Effector memory CD8-positive, alpha-beta T cell (primary cell): ENCODE measurements at places on chromosomes 4 and X.

DNA sequence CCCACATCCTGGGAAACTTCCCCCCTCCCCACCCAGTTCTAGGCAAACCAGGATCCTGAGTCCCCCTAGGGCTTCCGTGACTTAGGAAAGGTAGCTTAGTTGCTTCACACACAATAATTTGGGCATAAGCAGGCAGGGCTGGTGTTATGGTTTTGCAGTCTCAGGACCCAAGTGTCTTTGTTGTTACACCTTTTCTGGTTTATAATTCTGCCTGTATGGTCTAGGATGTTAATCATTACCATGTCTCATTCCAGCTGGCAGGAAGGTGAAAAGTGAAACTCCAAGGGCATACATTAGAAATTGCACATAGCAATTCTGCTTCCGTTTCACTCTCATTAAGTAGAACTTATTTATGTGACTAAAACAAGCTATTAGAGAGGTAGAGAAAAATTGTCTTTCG is 16.8 kb downstream of the UGT8 start:
- no peak for DNase-seq

DNA sequence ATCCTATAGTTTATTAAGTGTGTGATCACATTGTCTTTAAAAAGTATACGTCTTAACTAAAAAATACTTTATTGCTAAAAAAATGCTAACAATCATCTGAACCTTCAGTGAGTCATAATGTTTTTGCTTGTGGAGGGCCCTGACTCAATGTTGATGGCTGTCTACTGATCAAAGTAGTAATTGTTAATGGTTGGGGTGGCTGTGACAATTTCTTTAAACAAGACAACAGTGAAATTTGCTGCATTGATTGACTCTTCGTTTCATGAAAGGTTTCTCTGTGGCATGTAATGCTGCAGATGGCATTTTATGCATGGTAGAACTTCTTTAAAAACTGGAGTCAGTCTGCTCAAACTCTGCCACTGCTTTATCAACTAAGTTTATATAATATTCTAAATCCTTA is 101.4 kb upstream of the IL15 start:
- no peak for DNase-seq

- no peak for DNase-seq
Measured at GRCh38 chr4:102869569-102870197, 891 bp downstream of the CISD2 start.

DNA sequence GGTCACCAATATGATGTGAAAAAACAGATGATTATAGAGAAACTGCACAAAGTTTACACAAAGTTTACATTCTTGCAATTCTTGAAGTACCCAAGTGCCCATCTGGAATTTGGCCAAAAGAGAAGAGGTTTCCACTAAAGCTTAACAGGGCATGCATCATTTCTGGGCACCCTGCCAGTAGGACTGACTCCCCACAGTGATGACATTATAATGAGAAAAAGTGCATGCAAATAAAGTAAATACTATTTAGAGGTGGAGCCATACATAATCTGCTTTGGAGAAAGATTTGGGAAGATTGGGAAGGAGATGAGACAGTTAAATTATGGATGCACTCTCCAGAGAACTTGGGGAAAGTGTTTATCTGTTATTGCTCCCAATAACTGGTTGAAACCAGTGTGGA is 93.7 kb upstream of the TRPC3 start:
- DNase-seq = no peak

- no peak for DNase-seq
Measured at GRCh38 chrX:17725181-17725580, 12.1 kb upstream of the SCML1 start.

DNA sequence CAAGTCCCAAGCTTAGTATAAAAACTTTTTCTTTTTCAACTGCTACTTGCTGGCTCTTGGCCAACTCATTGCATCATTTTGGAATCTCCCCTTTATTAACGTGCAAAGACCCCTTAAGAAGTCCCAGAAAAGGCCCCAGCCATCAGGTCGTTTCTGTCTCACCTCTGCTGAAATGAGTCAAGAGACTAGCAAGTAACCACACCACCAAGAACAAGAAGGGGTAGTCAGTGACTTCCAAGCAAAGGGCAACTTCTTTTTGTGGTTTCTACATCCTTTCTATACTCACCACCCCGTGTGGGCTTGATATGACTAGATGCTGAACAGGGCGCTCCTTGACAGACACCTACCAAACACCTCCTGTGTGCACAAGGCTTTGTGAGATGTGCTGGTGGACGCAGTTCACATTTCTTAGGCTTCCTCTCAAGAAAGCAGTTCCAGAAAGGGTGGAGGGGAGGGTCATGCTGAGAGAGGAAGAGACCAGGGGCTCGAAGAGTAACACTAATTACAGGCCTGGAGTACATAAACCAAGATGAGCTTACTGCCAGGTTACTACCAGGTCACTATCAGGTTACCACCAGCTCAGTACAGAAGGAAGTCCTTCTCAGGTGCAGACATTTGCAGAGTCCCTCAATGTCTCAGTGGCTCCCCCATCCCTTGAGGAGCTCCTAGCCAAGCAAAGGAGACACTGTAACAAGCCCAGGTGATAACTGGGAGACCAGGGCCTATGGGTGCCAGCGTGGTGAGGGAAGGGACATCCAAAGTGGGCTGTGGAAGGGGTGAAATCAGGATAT is 19.3 kb downstream of the JAKMIP1 start:
- DNase-seq = peak; percentile 57

DNA sequence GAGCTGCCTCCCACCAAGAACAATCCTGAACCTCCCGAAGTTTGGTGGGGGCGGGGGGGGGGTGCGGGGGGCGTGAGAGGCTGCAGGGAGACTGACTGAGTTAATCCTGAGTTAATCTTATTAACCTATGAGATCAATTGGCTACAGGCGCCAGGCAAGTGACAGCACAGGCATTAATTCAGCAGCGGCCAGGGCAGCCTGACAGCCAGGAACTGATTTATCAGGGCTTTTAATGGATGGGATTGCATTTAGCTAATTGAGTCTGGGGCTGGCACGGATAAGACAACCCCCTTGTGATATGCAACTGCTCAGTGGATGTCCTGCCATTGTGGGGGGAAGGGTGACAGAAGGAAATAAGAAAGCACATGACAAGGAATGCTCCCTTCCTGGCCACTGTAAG is 16.3 kb downstream of the RTL5 start:
- no peak for DNase-seq

DNA sequence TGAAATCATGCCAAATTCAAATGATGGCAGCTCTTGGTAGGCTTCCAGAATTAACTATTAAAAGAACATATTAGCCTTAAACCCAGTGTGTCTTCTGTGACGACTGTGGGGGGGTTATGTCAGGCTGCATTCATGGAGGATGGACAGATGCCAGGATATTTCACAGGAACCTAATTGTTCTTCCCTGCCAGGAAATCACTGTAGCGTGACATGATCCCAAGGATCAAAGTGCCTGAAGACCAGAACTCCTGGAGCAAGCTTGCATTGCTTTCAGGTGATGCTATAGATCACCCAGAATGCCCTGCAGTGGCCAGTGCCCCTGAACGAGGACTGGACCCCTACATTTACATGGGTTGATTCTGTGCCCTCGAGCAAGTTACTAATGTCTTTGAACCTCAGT is 1093.0 kb upstream of the TENM3 start:
- DNase-seq = no peak

GRCh38 chrX:113892891-113893290 is 691.0 kb upstream of the HTR2C start:
- DNase-seq = no peak

- DNase-seq = no peak
Measured at GRCh38 chr4:7301126-7301785, 108.9 kb downstream of the SORCS2 start.

DNA sequence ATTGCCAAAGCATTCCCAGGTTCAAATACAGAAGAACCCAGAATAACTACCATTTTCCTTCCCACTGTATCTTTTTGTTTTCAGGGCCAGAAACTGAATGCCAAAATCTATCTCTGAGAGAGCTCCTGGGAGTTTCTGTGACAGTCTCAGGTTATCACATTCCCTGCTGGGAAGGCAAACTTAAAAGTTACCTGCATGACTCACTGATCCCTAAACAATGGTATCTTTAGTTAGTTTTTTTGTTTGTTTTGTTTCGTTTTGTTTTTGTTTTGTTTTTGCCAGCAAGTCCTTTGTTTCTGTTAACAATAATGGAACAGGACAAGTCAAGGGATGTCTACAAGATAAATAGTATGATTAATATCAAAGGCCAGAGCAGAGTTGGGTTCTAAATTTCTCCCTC is 34.3 kb downstream of the PAPSS1 start:
- no peak for DNase-seq

DNA sequence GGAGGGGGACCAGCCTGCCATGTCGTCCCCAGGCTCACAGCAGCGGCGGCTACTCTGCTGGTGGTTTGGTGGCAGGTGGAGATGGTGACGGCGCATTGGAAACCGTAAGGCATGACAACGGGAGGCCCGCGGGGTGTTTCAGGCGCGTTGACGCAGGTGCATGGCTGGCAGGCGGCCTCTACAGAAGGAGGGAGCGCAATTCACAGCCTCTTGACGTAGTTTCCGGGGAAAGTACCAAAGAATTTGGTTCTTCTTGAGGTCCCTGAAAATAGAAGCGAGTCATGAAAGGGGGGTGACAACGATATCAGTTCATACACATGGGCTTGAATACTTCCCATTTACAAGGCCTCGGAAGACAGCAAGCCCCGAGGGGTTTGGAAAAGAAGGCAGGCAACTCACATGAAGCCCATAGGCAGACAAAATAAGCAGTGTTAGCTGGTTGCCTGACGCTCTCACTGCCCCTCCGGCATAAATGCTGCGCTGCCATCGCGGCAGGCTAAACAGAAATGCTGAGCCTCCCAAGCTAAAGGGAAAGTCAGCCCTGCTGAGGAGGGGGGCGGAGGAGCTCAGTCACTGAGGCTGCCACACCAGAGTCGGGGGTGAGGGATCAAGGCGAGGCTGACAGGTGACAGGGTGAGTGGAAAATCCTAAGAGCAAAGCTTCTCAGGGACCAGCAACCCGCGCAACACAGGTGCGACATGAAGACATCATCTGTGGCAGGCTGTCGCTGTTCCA is 52.3 kb upstream of the PDLIM3 start:
- DNase-seq = peak; percentile 24

- no peak for DNase-seq
Measured at GRCh38 chrX:110025395-110025794, 22.5 kb downstream of the TMEM164 start.

DNA sequence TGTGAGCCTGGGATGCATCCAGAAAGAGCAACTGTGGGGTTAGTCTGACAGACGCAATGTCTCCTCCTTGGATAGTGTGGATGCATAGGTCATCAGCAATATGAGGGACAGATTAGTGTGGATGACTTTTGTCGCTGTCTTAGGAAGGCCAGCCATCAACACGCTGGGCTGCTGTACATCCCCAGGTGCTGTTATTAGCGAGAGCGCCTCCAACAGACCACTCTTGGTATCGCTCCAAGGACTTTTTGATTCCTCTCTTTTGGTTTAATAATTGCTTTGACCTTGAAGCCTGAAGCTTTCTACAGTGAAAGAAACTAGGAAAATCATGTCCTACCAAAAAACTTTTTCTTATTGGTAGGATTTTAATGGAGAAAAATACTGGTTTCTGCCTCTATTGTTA is 76.7 kb downstream of the TMEM131L start:
- DNase-seq = no peak

- no peak for DNase-seq
Measured at GRCh38 chr4:1315306-1315705, 25.6 kb downstream of the MAEA start.

GRCh38 chr4:113141901-113142346 is 92.5 kb downstream of the ANK2 start:
- DNase-seq = no peak
